ENCODE measurements at places on chromosomes 12 and 14.
A peak's percentile ranks its signal among the peaks of the same experiment; 100 is the strongest.

DNA sequence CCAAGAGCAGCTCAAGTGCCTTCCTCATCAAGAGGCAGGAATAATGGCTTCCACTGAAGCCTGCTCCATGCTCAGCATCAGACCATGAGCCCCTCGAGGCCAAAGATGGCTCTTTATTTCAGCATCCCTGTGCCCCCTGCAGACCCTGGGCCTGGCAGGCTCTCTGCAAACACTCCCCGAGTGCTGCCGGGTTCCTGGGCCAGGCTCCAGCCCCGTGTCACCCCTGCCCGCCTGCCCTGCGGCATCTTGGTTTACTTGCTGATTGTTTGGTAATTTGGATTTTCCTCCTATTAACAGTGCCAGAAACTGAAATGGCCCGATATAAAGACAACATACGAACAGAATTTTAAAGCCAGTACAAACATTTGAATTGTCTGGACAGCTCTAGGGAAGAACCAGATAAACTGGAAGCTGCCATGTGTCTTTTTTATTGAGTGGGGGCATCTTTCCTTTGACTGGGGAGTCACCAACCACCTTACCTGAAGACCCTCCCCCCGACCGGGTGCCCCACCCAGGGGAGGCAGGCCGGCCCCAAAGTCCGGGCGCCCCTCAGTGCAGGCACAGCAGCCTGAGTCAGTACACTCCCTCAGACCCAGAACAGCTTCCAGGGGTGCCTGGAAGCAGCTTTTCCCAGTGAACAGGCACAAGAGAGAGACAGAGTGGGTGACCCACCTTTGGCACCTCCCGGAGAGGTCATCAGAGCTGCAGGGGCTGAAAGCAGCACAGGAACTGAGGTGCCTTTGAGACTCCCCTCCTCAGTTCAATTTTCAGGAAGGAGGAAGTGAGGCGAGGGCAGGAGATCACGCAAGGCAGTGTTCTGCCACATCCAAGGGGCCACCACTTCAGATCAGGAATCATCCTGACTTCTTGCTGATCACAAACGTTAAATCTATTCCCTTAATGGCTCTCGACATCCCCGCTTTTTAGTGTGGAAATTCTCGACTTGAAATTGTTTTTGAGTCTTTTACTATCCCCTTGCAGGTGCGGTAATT lies 30.6 kb downstream of the ITPK1 start:
- DNase-seq: no peak

DNA sequence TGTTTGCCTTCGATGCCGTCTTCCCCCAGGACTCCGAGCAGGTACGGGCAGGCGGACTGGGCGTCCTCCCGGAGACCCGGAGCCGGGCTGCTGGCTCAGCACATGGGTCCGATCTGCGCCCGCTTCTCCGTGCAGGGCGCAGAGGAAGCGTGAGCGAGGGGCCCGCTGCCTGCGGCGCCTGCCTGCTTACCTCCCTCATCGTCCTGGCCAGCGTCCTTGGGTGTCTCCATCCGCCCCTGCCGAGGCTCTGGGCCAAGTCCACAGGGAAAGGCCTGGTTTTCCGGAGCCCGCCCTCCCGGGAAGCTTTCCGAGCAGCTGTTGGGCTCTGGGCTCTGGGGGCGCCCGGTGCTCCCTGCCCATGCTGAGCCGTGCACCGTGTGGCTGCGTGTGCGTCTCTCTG lies 33.5 kb downstream of the KIF26A start:
- DNase-seq: no peak

DNA sequence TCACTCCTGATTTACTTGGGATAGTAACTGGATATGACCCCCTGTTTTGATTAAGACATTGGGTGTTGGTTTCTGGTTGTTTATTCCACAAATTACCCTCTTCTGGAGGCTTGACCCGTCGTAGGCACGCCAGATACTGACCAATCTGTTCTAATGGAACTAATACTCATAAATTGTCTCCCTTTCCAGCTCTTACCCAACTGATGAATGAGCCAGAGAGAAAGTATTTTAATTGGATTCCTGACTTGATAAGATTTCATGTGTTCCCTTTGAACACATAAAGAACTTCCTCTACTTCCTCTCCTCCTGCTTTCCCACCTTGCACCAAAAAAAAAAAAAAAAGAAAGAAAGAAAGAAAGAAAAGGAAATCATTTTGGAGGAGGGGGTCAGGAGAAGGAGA lies 340.9 kb downstream of the PCNX1 start:
- peak; percentile 44 for DNase-seq

DNA sequence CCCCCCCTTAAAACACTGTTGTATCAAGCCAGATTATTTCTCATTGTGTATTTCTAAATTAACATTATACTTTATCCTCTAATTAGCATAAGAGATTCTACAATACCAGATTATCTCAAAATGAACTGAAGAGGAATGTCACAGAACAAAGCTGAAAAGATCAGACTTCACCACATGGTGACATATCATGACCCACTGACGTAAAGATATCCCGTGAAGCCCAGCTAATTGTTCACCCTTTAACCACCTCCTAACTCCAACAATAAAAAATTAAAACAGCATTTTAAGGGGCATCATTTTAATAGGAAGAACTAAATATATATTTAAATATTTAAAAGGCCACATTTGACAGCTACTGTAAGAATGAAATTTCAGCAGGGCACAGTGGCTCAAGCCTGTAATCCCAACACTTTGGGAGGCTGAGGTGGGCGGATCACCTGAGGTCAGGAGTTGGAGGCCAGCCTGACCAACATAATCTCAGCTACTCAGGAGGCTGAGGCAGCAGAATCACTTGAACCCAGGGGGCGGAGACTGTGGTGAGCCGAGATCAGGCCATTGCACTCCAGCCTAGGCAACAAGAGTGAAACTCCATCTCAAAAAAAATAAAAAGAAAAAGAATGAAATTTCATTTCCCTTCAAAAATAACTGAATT lies 29.0 kb downstream of the CDK17 start:
- no peak for DNase-seq

DNA sequence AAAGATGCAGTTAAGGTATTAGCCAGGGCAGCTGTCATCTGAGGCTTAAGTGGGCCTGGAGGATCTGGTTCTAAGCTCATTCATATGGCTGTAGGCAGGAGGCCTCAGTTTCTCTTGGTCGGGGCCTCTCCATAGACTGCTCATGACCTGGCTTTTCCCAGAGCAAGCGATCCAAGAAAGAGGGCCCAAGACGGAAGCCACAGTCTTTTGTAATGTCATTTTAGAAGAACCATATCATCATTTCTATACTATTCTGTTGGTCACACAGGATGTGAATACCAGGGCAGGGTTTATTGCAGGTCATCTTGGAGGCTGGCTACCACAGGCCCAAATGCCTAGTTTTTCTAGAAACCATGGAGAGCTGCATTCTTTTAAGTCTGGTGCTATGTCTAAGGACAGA lies 47.7 kb downstream of the GNG2 start:
- no peak for DNase-seq

DNA sequence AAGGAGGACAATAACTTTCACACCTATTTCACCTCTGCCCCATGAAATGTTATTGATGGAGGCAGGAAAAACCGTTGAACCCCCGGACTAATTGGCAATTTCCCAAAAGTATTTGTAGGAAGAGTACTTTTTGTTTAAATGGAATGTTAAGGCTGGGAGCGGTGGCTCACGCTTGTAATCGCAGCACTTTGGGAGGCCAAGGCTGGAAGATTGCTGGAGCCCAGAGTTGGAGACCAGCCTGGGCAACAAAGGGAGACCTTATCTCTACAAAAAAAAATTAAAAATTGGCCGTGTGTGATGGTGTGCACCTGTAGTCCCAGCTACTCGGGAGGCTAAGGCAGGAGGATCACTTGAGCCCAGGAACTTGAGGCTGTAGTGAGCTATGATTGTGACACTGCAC lies 26.0 kb upstream of the SPTLC2 start:
- DNase-seq: no peak

- no peak for DNase-seq
Measured at GRCh38 chr12:49478949-49479664, 59.7 kb upstream of the KCNH3 start.

DNA sequence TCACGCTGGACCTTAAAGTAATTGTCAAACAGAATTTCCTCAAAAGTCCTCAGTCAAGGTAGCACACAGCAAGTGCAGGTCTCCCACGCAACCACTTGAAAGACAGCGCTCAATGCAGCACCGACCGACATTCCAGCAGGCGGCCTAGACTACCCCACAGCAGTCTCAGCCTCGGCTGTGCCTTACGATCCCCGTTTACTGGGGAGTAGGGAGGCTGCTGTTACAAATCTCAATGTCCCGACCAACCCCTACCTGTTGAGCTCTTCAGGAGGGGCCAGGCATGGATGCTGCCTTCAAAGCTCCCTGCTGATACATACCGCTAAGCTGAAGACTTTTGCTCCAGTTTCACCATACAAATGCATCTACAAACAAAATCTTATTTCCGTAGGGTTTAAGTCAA lies 21.8 kb downstream of the VPS37B start:
- DNase-seq: no peak

- DNase-seq: no peak
Measured at GRCh38 chr14:61544448-61545330, 150.6 kb upstream of the HIF1A start.

GRCh38 chr14:101665478-101666078 lies 95.9 kb upstream of the PPP2R5C start:
- peak; percentile 40 for DNase-seq

DNA sequence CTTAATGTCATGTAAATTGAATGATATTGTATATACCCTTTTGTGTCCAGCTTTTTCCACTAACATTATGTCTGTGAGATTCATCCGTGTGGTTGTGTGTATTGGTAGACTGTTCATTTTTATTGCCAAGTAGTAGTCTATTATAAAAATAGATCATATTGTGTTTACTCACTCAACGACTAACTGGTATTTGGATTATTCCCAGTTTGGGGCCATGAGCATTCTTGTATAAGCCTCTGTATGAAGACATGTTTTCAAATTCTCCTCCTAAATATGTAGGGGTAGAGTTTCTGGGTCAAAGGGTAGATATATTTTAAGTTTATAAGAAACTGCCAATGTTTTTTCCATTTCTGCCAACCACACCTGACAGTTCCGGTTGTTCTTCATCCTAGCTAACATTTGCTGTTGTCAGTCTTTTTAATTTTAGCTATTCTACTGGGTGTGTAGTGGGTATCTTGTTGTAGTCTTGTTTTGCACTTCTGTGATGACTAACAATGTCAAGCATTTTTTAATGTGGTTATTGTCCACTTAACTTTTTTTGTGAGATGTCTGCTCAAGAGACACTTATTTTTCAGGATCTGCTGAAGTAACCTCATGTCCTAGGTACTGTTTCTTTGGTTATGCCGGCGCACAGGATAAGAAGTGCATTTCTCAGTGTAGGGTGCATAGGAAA lies 93.2 kb downstream of the DACT1 start:
- DNase-seq: peak; percentile 28

GRCh38 chr14:29242755-29243754 lies 476.5 kb downstream of the FOXG1 start:
- peak; percentile 48 for DNase-seq

DNA sequence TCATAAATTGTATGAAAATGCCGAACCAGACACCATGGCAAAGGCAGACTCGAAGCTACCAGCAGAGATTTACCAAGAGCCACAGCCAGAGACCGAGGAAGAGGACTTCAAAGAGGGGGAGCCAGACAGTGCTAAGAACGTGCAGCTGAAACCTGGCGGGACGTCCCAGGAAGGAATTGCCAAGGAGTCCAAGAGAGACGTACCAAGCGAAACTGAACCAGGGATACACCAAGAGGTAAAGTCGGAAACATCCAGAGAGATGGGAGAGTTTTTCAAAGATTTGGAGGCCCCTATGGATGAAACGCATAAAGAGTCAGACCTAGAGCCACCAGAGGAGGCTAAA lies 294 bp downstream of the SAMD15 start:
- DNase-seq: peak; percentile 7

- DNase-seq: peak; percentile 66
Measured at GRCh38 chr14:77141214-77142004, at the start of gene ZDHHC22. Gene ZDHHC22 (minus strand): TSS chr14:77141791. CDS start chr14:77139738, 2,053 bp downstream.

GRCh38 chr12:50550530-50551223 lies 45.9 kb downstream of the DIP2B start:
- DNase-seq: no peak

DNA sequence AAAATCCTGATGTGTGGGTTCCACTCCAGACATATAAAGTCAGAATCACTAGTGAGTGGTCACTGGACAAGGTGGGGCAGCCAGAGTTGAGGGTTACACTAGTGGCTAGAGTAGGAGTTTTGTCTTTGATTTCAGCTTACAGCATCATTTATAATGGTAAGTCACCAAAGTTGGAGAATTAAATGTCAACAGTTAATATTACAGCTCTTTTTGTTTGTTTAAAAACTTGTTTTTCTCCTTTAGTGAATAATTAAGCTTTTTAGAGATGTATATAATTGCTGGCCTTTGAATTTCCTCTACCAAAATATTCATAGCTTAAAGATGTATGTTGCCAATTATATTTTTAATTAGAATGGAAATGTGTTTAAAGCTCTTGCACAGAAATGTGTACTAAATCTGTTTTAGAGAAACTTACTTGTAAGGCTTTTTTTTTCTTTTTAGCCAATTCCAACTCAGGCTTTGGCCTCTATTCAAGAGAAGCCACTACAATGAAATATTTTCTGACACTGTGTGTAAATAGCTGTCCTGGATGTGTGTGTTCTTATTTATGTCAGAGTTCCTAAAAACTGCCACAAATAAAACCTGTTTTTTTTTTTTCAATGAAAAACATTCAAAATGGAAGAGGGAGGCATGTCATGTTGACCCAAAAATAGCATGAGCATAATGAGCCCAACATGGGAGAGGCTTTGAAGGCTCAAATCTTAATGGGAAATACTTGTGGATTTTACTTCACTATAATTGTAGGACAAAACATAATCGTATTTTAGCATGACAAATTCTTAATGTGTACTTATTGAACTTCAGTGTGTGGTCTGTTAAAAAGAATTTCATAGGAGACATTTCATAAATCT lies 92.2 kb downstream of the TBC1D30 start:
- DNase-seq: no peak

All from GM03348 (cell line).